ENCODE measurements at places on chromosomes 16 and 17. TPM values are rescaled to one million over a fixed set of nuclear protein-coding genes. Genes with fewer than 3 reads are reported as not detected.

DNA sequence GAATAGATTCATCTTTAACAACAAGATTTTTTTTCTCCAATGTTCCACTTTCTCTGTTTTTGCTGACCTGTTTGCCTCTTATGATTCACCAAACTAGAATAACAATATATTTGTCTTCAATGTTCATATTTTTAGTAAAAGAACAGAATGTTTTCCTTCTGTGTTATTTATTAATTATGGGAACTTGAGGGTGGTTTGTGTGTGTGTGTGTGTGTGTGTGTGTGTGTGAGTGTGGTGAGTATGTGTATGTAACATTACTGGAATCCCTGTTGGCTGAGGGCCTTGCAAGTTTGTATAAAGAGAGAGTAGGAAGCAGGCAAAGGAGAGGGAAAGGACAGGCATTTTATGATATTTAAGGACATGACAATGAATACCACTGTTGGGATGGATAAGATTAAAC, 13.8 kb downstream of the STXBP4 start:
- no peak for DNase-seq

- no peak for DNase-seq
Observed at GRCh38 chr17:51999654-52000053, 158.9 kb downstream of the CA10 start.

DNA sequence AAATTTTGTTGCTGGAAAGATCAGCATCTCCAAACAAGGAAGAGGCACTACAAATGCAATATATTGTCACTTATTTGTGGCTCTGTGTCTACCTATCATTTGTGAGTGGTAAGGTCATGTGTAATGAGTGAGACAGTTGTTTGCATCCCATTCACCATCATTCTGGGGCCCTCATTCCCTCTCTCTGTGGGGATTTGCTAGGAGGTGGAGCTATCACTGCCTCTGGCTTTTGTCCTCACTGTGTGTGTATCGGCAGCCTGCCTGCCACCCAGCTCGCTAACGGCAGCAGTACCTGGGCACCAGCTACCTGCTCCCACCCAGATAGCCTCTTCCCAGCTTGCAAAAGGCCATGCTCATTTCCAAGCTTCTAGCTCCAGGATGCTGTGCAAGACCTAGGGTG, 379.2 kb upstream of the ZFHX3 start:
- no peak for DNase-seq

GRCh38 chr17:77796176-77796860, 162.2 kb upstream of the TNRC6C start:
- DNase-seq = no peak

SMIM22 gene
- polyA plus RNA-seq = 5.8 TPM

Data from left kidney (tissue), 8 donors.